Testis (tissue), 5 donors: ENCODE measurements at places on chromosomes 7 and 10. TPM values are rescaled to one million over a fixed set of nuclear protein-coding genes. Genes with fewer than 3 reads are reported as not detected.

- no peaks in the 10 kb centered on the region for H3K4me1 ChIP-seq
- no peak overlapping the region for H3K4me3 ChIP-seq
- no peaks in the 10 kb centered on the region for H3K36me3 ChIP-seq
- no peak for DNase-seq
- no peak overlapping the region for H3K27ac ChIP-seq
These were observed 20.3 kb upstream of the MYH16 start for GRCh38 chr7:99252166-99252895.

- H3K4me1 ChIP-seq: peaks cover 27% of the 10 kb centered on the region
- no peaks in the 10 kb centered on the region for H3K36me3 ChIP-seq
- H3K4me3 ChIP-seq: no peak overlapping the region
- no peaks in the 10 kb centered on the region for H3K27me3 ChIP-seq
These were observed 1.7 kb upstream of the ST7 start for GRCh38 chr7:116951366-116952292.

DNA sequence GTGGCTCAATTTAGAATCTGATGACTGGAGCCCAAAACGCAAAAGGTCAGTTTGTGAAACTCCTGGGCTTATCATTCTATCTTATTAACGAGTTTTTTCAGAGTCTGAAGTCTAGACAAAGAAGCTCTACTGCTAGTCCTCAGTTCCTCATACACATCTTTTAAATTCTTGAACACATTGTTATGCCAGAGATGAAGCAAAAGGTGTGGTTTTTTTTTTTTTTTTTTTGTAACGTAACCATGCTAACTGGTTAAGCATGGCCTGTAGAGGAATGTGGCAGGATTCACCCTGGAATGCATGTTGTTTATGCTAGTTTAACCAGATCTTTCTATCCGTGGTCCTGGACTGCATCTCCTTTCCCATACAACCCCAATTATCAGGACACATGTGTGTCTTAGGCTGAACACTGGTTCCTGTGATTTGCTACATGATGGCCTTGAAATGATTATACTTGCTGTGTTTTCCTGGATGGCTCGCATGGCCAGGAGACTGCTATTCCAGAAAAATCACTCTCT lies 79.3 kb upstream of the MDFIC start:
- no peaks in the 10 kb centered on the region for H3K4me1 ChIP-seq
- DNase-seq: no peak
- H3K27me3 ChIP-seq: no peaks in the 10 kb centered on the region
- no peak overlapping the region for H3K4me3 ChIP-seq
- H3K36me3 ChIP-seq: no peaks in the 10 kb centered on the region
- H3K27ac ChIP-seq: no peak overlapping the region

- no peak overlapping the region for H3K27ac ChIP-seq
- H3K27me3 ChIP-seq: no peaks in the 10 kb centered on the region
- no peak overlapping the region for H3K4me3 ChIP-seq
- no peak for DNase-seq
- H3K36me3 ChIP-seq: no peaks in the 10 kb centered on the region
These were observed 37.6 kb upstream of the AGBL3 start for GRCh38 chr7:134948736-134949135.

GRCh38 chr7:81770728-81771223 lies 929 bp upstream of the HGF start:
- DNase-seq: no peak
- no peak overlapping the region for H3K4me3 ChIP-seq
- H3K27ac ChIP-seq: peak overlapping the region; percentile 85
- H3K27me3 ChIP-seq: no peaks in the 10 kb centered on the region

- no peaks in the 10 kb centered on the region for H3K4me1 ChIP-seq
- no peak overlapping the region for H3K4me3 ChIP-seq
- no peak for DNase-seq
- H3K27me3 ChIP-seq: no peaks in the 10 kb centered on the region
These were observed 69.0 kb downstream of the SEPTIN7 start for GRCh38 chr7:35869810-35870209.

DNA sequence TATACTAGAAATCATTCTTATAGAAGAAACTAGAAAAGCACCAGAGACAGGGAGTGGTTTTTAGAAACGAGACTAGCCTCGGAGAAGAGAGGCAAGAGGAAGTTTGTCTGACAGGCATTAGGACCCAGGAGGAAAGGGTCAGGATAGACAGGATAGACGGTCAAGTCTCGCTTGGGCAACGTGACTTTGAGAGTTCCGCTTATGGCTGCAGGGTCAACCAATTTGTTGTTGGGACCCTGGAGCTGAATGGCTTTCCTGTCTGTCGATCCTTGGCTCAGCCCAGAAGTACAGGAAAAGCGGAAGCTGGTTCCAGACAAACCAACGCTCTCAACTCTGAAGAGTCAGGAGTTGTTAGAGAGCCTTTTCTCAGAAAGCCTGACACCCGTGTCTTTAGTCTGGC lies 191.2 kb downstream of the FZD1 start:
- H3K4me3 ChIP-seq: no peak overlapping the region
- DNase-seq: no peak
- H3K27ac ChIP-seq: no peak overlapping the region
- H3K4me1 ChIP-seq: no peaks in the 10 kb centered on the region

GRCh38 chr7:33581236-33581635 lies 324.1 kb upstream of the BMPER start:
- H3K27ac ChIP-seq: no peak overlapping the region
- no peaks in the 10 kb centered on the region for H3K27me3 ChIP-seq
- DNase-seq: no peak
- H3K4me3 ChIP-seq: no peak overlapping the region
- no peaks in the 10 kb centered on the region for H3K4me1 ChIP-seq

GRCh38 chr7:2030475-2031450 lies 202.0 kb downstream of the MAD1L1 start:
- no peaks in the 10 kb centered on the region for H3K27me3 ChIP-seq
- DNase-seq: no peak
- no peak overlapping the region for H3K27ac ChIP-seq
- peaks cover 7% of the 10 kb centered on the region for H3K4me1 ChIP-seq
- no peaks in the 10 kb centered on the region for H3K36me3 ChIP-seq

DNA sequence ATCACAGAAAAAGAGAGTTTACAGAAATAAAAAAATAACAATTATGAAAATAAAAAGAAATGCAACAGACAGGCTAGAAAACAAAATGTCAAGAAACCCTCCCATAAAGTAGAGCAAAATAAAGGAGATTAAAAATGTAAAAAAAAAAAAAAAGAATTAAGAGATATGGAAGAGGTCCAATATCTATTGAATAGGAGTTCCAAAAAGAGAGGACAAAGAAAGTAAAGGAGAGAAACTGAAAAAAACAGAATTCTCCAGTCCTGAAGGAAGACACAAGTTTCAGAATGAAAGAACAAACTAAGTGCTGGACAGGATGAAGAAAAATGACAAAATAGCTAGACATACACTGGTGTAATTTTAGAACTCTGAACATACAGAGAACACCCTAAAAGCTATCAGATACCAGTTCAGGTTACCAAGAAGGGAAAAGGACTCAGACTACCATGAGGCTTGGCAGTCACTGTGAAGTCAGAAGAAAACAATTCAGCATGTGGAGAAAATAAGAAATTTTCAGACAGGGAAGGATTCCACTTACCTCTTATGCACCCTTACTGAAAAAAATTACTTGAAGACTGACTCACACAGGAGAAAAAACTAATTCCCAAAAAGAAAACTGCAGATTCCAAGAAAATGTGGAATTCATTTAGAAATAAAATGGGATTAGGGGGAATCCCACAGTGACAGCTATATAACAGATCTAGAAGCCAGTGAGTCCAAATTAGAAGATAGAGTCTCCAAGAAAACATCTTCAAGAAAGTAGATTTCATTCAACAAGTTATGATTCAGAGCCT lies 40.4 kb upstream of the ABLIM1 start:
- no peak for DNase-seq
- H3K4me1 ChIP-seq: no peaks in the 10 kb centered on the region
- H3K27me3 ChIP-seq: no peaks in the 10 kb centered on the region
- H3K36me3 ChIP-seq: no peaks in the 10 kb centered on the region
- H3K27ac ChIP-seq: no peak overlapping the region

DNA sequence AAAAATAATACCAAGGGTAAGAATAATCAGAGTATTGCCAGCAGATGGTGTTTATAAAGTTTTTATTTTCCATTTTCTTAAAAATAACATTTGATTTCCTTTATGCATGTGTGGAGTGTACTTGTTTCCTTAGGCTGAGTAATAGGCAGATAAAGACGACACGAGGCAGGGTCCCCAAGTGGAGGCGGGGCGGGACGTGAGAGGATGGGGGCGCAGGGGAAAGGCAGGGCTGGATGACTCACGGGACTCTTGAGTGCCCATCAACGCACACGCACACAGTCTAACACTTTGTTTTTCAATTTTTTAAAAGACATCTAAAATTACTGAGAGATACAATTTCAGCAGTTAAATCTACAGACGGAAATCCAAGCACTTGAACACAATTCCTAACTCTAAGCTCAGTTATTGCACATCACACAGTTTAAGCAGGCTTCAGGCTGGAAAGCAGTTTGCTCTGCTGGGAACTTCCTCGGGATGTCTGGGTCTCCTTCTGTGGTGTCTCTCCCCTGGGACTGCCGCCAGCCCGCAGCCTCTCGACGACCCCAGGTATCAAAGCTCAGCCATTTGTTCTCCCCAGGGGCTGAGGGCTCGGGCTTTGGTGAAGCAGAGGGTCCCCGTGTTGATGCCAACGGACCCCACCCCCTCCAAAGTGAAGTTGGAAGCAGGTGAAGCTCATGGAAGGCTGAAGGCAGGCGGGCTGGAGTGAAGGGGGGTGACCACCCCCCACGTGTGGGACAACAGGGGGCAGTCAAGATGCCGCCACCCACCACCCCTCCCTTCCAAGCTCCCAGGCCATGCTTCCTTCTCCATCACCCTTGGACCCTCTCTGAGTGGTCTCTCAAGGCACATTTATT lies 29.1 kb downstream of the SPOCK2 start:
- no peak for DNase-seq
- H3K36me3 ChIP-seq: no peaks in the 10 kb centered on the region
- H3K27ac ChIP-seq: no peak overlapping the region
- H3K4me3 ChIP-seq: no peak overlapping the region
- H3K27me3 ChIP-seq: no peaks in the 10 kb centered on the region

- no peaks in the 10 kb centered on the region for H3K27me3 ChIP-seq
- H3K4me1 ChIP-seq: no peaks in the 10 kb centered on the region
- no peak for DNase-seq
- H3K4me3 ChIP-seq: no peak overlapping the region
- H3K36me3 ChIP-seq: no peaks in the 10 kb centered on the region
- no peak overlapping the region for H3K27ac ChIP-seq
These were observed 124.9 kb downstream of the CSTF2T start for GRCh38 chr10:51574248-51575048.

- peak within 1 kb of the TSS; percentile 71 for H3K27ac ChIP-seq
- peak; percentile 92 for DNase-seq
- peak within 1 kb of the TSS; percentile 68 for H3K4me3 ChIP-seq
- H3K4me1 ChIP-seq: peaks cover 5% of the 10 kb centered on the region
- H3K36me3 ChIP-seq: no peaks in the 10 kb centered on the region
These were observed at the start of gene TOMM7 for GRCh38 chr7:22822486-22823141. TOMM7 (minus strand) TSS chr7:22822849; CDS start chr7:22822779, 70 bp downstream.

DNA sequence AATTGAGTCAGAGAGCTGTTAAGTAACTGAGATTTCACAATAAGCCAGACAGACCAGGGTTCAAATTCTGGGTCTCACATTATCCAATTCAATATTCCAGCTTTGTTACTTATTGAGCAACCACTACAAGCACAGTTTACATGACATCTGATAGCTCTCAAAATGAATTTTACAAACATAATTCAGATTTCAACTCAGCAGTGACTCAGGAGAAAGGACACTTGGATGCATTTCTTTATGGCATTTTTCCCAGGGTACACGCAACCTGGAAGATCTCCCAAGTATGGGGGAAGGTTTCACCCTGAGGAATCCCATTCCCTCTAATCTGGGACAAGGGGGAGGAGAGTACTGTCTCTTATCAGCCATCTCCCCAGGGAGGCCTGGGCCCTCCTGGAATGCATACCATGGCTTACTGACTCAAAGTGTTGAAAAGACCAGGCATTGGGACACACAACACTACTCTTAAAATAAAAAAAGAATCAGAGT lies 102.4 kb downstream of the CFTR start:
- H3K4me3 ChIP-seq: no peak overlapping the region
- DNase-seq: peak; percentile 18
- H3K27me3 ChIP-seq: no peaks in the 10 kb centered on the region
- H3K36me3 ChIP-seq: no peaks in the 10 kb centered on the region
- H3K4me1 ChIP-seq: no peaks in the 10 kb centered on the region

DNA sequence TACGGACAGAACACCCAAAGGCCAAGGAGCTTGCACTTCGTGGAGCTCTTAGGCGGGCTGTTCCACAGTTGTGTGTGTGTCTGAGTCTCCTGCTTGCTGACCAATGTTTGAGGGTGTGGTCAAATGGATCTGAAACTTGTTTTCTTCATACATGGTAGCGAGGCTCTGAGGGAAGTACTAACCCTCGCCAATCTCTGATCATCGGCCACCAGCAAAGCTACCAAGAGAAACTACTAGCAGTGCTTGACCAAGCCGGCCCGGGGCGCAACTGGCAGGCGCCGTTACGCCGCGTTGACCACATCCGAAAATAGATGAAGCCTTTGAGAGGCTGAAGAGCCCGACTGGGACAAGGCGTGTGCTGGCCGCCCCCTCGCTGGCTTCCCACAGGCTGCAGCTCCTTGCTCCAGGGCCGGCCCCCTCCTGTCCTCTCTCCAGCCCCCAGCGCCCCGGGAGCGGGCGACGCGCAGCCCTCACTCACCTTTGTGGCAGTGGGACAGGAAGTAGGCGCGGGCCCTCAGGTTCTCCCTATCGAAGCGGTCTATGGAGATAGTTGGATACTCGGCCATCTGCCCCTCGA lies 384 bp downstream of the DCLRE1C start:
- no peaks in the 10 kb centered on the region for H3K27me3 ChIP-seq
- no peaks in the 10 kb centered on the region for H3K36me3 ChIP-seq
- peak overlapping the region; percentile 88 for H3K27ac ChIP-seq
- H3K4me1 ChIP-seq: peaks cover 4% of the 10 kb centered on the region

DNA sequence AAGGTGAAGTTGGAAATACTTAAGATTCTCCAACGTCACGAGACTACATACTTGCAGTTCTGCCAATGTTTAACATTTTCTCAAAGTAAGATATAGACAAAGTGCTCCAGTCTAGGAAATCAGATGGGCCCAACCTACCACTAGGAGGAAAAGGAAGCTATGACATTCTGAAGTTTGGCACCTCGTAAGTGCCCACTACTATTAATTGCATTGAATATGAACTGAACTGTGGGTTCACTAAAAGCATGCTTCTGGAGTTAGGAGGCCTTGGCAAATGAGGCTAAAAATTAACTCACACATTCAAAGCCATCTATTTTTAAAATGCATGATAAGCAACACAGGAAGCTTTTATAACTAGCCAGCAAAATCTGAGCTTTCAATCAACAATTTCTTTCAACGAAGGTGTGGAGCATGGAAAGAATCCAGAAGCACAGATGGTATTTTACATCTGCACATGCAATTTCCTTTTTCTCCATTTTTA lies 149.7 kb downstream of the LRRTM3 start:
- H3K4me1 ChIP-seq: peaks cover 6% of the 10 kb centered on the region
- no peak overlapping the region for H3K27ac ChIP-seq
- DNase-seq: no peak

- no peak overlapping the region for H3K4me3 ChIP-seq
- peak; percentile 74 for DNase-seq
- H3K27ac ChIP-seq: no peak overlapping the region
- no peaks in the 10 kb centered on the region for H3K36me3 ChIP-seq
These were observed 123.9 kb upstream of the ZMIZ1 start for GRCh38 chr10:78944723-78945312.

TMEM229A gene
- 12.3 TPM for polyA plus RNA-seq

NKX2-3 gene
- 0.16 TPM for polyA plus RNA-seq

CPA2 gene
- 1.1 TPM for polyA plus RNA-seq

PNLIP gene
- polyA plus RNA-seq: not detected

PCBD1 gene
- 49.6 TPM for polyA plus RNA-seq

ITIH5 gene
- 28.0 TPM for polyA plus RNA-seq

ACSL5 gene
- 20.1 TPM for polyA plus RNA-seq

TBC1D12 gene
- 22.3 TPM for polyA plus RNA-seq

WNT8B gene
- polyA plus RNA-seq: 0.20 TPM
